Right hindlimb (tissue), 1 donor: ENCODE measurements at places on chromosomes 1 and 21.

GRCh38 chr21:42526379-42526727 lies 12.7 kb downstream of the SLC37A1 start:
- no peak for DNase-seq

DNA sequence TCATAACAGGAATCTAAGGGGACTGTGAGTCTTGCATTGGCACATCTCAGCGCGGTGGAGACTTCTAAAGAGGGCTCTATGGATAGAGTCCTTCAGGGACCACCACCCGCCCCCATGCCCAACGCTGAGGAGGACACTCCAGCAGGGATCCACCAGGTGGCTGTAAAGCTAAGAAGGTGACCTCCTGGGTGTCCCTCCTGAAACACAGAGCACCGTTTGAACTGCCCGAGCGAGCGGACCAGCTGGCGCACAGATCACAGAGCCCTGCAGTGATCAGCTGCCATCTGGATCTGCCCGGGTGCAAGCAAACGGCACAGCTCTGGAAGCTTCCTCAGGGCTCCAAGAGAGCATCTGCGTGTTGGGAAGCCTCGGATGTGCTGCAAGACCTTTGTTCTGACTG lies 51.3 kb upstream of the LYST start:
- DNase-seq = no peak

GRCh38 chr21:35737899-35738346 lies 322.4 kb downstream of the SETD4 start:
- DNase-seq = peak; percentile 61

- DNase-seq = no peak
Observed at GRCh38 chr1:206809504-206810084, 37.3 kb upstream of the IL10 start.

- DNase-seq = no peak
Observed at GRCh38 chr1:38194472-38194871, 147.9 kb upstream of the POU3F1 start.

- no peak for DNase-seq
Observed at GRCh38 chr1:199163267-199163666, 524.4 kb downstream of the PTPRC start.

- DNase-seq = no peak
Observed at GRCh38 chr1:110164725-110165350, 14.5 kb downstream of the SLC6A17 start.

- DNase-seq = no peak
Observed at GRCh38 chr1:115440733-115441132, 102.7 kb upstream of the NGF start.

DNA sequence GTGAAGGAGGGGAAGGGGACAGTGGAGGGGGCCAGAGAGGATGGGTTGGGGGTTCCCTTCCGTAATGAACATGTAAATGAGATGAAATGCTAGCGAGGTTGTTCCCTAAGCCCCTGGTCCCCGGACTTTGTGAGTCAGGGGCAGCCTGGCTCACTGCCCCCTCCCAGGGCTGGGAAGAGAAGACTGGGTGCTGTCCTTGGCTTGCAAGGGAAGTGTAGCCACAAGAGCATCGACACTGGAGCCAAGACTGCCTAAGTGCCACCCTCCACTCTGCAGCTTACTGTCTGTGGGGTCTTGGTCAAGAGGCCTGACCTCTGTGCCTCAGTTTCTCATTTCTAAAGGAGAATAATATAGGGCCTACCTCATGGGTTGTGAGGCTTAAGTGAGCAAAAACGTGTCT lies 483 bp downstream of the PEAR1 start:
- no peak for DNase-seq

DNA sequence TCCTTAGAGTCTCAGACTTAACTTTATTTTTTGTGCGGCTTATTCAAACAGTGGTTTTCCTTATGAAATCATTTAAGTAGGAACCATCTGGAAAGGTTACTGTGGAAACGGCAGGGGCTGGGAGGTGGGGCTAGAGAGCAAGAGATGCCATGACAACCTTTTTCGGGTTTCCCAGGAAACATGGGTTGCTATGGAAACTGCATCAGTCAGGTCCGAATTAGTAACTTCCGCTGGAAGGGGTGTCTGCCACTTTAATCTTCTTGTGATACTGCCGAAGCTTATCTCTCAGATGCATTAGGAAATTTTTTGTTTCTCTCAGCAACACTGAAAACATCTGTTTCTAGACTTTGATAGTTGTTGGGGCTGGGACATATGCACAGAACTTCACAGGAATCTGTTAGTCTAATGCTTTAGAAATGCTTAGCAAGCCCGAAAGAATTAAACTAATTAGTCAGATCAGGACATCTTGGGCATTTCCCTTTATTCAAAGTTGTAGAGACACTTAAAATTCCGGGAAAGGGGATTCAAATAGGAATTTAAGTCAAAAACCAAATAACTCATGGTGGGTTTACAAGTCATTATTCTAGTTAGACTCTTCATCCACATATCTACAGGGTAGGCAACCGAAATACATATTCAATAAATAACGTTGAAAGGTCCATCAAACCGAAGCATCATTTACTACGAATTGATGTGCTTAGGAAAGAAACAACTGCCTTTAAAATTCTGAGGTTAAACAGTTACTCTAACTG lies 2.6 kb downstream of the KCNA3 start:
- no peak for DNase-seq

- DNase-seq = no peak
Observed at GRCh38 chr1:30194741-30195423, 528.5 kb downstream of the MATN1 start.

- DNase-seq = no peak
Observed at GRCh38 chr1:66360285-66360724, 173.6 kb upstream of the SGIP1 start.

- no peak for DNase-seq
Observed at GRCh38 chr1:154859786-154860155, 10.3 kb downstream of the KCNN3 start.

GRCh38 chr1:200896531-200897196 lies 2.0 kb downstream of the INAVA start:
- DNase-seq = no peak

GRCh38 chr1:164515231-164515630 lies 43.8 kb upstream of the PBX1 start:
- no peak for DNase-seq

GRCh38 chr1:2821966-2822620 lies 20.6 kb upstream of the TTC34 start:
- DNase-seq = peak; percentile 74

- no peak for DNase-seq
Observed at GRCh38 chr1:26851106-26851684, 11.8 kb upstream of the SFN start.

DNA sequence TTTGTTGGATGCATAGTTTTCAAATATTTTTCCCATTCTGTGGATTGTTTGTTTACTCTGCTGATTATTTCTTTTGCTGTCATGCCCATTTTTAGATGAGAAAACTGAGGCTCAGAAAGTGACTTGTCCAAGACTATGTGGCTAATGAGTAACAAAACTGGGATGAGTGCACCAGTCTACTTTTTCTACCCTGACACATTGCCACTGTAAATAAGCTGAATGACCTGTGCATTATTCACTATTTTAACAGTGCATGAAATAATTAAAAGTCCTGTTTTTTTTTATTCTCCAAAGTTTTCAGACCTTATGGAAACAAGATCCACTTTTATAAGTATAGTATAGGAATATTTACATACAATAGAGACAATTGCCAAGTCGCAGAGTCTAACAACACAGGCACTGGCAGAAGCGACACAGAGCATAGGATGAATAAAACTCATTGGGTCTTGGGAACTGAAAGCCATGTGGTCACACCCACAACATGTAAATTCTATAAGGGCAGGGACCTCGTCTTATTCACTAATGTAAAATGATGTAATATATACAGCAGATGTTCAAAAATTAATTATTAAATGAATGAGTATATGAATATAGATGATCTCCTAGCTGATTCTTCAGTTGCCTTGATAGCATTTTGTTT lies 45.2 kb downstream of the HLX start:
- DNase-seq = no peak

- no peak for DNase-seq
Observed at GRCh38 chr1:163408262-163408661, 86.5 kb downstream of the NUF2 start.

- peak; percentile 40 for DNase-seq
Observed at GRCh38 chr1:201361652-201362504, 15.6 kb downstream of the TNNT2 start.

GRCh38 chr1:17826165-17826488 lies 71.0 kb downstream of the ACTL8 start:
- DNase-seq = peak; percentile 33

DNA sequence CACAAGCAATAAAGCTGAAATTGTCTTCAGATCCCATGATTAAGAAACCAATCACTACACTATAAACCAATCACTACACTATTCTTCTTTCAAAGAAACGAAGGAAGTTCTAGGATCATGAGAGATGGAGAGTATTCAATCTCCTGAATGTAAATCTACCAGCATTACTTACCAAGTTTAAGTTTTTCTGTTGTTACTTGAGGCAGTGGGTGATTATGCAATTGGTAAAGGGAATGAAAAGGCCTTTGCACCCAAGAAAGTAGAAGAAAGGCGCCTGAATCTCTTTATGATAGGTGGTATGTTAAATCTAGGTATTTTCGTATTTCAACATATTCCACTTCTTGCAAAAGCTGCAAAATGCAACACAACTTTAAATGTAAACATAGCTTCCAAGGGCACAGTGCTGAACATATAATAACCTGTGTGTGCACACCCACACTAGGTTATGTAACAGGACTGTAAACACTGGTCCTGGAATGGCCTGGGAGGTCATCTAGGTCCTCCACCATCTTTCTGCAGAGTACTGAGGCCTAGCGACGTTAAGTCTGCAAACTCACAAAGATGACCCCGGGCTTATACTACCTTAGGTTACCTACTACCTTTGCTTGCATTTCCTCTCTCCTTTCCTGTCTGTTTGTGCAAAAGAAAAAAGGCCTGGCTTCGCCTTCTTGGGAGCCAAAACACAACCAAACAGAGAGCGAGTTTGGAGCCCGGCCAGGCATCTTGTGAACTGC lies 1.1 kb upstream of the UAP1 start:
- no peak for DNase-seq

- DNase-seq = no peak
Observed at GRCh38 chr1:162327144-162327787, 49.4 kb downstream of the SPATA46 start.

GRCh38 chr1:77388661-77389060 lies 106.8 kb downstream of the AK5 start:
- DNase-seq = no peak

DNA sequence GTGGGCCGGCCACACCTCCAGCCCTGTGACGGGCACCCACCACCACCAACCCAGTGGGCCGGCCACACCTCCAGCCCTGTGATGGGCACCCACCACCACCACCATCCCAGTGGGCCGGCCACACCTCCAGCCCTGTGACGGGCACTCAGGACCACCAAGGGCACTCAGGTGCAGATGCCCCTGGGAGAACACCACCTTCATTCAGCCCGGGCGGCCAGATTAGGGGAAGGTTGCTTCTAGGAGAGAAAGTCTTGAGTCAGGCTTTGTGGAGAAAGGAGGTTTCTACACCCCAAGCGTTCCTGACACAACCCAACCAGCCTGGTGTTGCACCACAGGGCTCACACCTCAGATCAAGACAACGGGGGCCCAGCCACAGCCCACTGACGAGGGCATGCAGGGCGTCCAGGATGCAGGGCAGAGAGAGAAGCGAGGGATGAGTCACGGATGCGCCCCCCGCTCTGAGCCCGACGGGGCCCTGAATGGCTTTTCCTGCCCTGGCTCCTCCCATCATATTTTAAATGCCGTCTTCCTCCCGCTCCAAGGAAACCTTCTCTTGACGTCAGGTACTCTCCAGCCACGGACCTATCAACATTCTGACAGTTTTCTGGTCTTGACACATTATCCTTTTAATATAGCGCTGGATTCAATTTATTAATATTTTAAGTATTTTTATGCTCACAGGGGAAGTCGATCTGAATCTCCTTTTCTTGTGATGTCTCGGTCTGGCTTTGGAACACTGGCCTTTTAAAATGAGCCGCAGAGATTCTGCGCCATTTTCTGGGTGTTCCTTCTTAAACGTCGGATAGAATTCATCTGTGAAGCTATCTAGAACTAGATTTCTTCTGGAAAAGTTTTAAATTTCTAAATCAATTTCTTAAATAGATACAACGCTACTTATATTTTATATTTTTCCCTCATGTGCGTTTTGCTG lies 631 bp upstream of the SPATC1L start:
- peak; percentile 91 for DNase-seq

DNA sequence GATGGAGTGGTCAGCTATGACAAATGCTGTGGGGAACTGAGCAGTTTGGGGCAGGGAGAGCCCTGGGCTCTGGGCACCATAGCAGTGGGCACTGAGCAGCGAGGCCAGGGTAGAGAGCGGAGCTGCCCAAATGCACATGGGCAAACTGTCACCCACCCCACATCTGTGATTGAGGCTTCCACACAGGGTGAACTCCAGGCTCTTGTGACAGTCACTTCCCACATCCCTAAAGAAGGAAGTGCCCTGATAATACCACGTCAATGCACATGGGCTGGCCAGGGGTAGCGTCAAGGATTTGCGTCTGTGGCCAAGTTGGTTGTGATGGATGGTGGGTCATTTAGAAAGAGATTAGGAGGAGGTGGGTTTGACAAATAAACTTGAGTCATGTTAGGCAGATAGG lies 2.6 kb upstream of the GUCA2B start:
- no peak for DNase-seq

- no peak for DNase-seq
Observed at GRCh38 chr1:110123224-110123623, 11.0 kb downstream of the UBL4B start.

DNA sequence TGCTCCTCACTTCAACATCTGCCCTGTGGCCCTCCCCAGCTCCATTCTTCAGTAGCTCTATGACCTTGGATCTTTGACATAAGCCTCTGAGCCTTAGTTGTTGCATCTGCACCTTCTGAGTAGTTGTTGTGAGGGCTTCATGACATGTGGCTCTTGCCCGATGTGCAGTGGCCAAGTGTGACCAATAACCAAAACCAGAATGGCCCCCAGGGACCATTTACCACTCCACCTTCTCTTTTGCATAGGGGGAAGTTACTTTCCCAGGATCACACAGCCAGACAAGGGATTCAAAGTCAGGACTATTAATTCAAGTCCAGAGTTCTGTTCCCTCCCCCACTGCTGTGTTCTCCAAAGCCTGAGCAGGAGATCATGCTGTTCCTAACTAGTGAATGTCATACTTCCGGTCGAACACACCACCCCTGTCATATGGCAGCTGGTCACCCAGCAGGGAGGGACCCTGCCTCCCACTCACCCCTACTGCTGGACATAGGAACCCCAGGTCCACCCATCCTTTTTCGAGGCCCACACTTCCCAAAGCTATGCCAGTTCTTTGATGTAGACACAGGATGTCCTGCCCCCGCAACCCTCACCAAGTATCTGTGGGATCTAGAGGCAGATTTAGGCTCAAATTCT lies 4.0 kb downstream of the FGR start:
- no peak for DNase-seq

- no peak for DNase-seq
Observed at GRCh38 chr1:5933676-5934057, 58.6 kb downstream of the NPHP4 start.

- no peak for DNase-seq
Observed at GRCh38 chr1:44076066-44076465, 42.6 kb upstream of the KLF17 start.

- DNase-seq = no peak
Observed at GRCh38 chr1:171566467-171566866, 55.6 kb upstream of the MYOCOS start.
